ENCODE measurements at places on chromosomes 11 and 22.
A peak's percentile ranks its signal among the peaks of the same experiment; 100 is the strongest.

GRCh38 chr11:60763692-60764369, 7.2 kb downstream of the MS4A15 start:
- no peak for DNase-seq

DNA sequence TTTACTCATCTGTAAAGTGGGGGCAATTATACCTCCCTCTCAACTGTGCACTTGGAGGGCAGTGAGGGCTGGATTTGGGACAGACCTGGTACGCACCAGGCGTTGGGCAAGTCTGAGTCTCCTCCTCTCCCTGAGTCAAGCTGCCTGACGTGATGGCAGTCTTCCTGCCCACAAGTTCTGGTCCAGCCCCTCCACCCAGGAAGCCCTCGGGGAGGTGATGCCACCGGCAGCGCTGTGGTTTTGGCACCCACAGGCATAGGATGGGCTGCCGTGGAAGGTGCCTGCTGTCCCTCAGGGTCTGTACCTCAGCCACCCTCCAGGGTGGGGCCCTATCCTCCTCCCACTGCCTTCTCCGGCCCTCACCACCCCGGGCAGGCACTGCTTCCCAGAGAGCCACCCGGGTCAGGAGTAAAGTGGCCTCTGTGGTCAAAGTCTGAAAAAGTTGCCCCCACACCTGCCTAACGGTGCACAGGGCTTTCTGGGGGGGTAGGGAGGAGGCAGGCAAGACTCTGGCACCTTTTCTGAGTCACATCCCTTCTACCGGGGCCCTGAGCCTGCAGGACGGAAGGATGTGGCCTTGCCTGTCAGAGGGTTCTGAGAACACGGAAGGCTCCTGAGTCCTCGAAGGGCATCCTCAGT, 6.5 kb upstream of the APOBEC3H start:
- peak; percentile 85 for DNase-seq

DNA sequence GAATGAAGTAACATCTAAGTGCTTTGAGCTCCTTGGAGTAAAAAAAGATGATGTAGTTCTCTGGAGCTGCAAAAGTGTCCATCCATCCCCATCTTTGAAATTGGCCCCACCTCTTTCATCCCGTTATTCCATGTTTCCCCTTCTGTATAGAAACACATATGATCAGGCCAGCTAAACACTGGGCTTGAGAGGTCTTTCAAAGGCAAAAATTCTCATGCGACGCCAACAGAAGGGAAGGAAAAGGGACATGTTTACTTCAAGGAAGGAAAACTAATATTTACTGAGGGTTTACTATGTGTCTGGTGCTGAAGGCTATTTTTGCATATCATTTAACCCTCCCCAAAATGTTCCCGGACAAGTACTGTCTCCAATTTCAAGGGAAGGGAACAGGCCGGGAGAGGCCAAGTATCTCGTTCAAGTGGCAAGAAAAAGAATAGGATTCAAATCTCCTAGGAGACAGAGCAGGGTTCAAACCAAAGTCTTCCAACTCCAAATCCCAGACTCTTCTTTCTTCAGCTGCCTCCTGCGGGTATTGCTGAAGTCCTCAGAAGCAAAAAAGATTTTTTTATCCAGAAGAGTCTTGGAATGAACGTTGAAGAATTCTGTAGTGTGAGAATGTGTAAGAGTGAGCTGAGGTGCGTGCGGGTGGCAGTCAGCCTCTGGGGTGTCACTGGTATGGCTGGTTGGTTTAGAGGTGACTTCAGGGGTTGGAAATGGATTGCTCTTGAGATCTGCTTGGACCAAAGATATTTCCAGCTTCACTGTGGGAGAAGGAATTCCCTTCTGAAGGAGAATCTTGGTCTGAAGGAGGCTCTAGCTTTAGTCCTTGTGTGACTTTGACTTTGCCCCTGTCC, 10.1 kb downstream of the TECTA start:
- DNase-seq = no peak

DNA sequence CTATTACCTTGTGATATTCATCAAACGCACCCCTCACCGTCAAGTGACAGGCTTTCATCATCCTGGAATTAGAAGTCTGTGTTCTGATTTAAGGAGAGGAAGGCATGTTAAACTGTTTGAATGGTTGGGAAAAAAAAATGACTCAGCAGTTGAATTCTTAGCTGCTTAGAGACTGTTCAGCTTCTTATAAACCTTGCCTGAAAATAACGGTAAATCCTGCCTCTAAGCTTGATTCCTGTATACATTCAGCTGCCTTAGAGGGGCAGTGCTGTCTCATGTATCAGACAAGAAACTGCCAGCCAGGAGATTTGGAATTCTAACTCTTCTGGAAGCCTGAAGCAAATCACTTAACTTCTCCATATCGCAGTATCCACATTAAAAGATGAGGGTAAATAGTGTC, 437.4 kb downstream of the JRKL start:
- no peak for DNase-seq

- no peak for DNase-seq
These were observed 33.1 kb upstream of the TP53I11 start for GRCh38 chr11:44983786-44984185.

- DNase-seq = no peak
These were observed 34.1 kb downstream of the CHRDL2 start for GRCh38 chr11:74696939-74697675.

GRCh38 chr22:42258126-42258525, 12.3 kb downstream of the TCF20 start:
- no peak for DNase-seq

DNA sequence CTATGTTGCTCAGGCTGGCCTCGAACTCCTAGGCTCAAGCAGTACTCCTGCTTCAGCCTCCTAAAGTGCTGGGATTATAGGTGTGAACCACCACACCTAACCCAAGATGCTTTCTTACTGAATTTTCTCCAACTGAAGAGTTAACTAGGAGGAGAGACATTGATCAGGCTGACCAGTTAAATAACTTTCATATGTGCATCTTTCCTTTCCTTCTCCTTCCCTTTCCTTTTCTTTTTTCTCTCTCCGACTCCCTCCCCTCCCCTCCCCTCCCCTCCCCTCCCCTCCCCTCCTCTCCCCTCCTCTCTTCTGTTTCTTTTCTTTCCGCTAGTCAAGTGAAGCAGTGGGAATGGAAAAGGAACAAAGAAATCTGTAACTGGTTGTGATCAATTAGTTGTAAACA, 26.7 kb downstream of the XRCC6 start:
- DNase-seq = no peak
